ENCODE measurements at places on chromosomes 3 and 15.
A peak's percentile ranks its signal among the peaks of the same experiment; 100 is the strongest.

- DNase-seq, result peak; percentile 35
These were observed 146.8 kb downstream of the TPRA1 start for GRCh38 chr3:127443581-127444375.

DNA sequence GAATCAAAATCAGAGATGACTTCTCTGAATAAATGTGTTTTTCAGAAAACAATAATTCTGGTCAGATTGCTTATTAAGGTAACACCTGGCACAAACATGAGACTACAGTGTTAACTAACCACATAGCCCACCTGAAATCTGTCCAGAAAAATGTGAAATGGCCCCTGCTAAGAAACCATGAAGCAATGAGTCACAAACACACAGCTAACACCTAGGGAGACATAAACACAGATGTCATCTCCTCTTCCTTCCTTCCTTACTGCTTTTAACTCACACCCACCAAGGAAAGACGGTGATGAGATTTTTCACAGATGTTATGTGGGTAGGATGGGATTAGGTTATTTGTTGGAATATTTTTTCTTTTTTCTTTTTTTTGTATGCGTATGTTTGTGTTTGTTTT is 315.0 kb upstream of the STAC start:
- no peak for DNase-seq

DNA sequence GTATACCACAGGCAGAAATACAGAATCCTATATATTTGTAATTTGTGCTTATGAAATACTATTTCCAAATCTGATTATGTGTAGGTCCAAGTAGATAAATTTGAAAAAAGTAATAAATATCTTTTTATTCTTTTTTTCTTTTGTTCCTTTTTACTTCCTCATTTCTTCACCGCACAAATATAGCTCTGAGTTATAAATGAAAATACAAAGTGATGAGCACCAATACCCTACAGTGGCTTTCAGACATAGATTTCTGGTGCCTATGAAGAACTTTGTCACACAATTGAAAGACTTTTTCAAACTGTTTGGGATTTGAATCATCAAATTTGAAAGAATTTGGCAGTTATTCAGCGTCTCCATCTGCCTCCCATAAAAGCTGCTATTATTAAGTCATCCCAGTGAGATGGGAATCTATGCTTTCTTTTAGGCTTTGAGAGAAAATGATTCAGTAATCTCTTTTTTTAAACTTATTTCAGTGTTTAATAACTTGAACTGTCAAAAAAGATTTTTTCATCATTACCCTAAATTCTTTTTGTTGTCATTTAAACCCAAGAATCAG is 363.6 kb upstream of the GOLIM4 start:
- DNase-seq, result no peak

- no peak for DNase-seq
These were observed 96.0 kb upstream of the PPP2R3A start for GRCh38 chr3:135869439-135870105.

DNA sequence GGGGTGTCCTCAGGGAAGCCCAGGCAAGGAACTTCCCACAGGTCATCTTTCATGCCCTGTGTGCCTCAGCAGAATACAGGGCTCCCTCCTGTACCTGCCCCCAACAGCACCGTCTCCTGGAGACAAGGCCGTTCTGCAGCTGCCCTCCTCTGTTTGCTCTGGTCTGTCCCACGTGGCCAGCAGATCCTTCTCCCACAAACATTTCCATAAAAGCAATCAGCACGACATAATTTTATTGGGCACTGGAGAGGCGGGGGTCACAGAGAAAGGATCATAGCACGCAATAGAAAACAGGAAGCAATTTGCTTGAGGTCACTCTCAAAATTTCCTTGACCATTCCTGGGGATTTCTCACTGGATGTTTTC is 29.4 kb downstream of the STARD5 start:
- no peak for DNase-seq

DNA sequence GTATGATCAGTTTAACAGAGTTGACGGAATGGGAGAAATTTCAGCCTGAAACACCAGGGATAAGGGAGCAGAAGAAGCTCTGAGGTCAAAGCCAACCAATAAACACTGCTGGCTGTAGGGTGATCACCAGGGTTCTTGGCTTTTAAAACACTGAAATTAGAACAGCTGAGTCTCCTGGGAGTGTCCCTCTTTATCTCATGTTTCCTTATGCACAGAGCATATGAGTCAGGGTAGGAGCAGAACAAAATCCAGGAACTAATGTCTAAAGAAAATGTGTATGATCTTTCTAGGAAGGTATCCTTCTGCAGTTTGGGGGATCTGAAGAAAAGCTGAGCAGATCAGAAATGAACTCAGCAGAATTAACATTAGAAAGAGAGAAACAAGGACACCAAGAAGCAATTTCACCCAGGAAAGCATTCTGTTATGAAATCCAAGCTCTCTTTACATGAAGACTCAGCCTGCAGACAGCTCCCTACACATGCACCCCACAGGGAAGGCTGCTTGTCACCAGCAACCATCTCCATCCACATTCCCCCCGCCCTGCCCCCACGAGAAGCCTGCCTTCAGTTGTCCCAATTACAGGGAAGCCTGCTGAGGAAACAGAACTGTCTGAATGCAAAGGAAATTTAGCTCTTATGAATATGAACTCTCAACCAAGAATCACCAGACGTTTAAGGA is 469.7 kb downstream of the PDCD6IP start:
- DNase-seq, result no peak

- DNase-seq, result no peak
These were observed 98.4 kb downstream of the TMEM266 start for GRCh38 chr15:76158226-76158625.

GRCh38 chr3:51382076-51382745 is 2.9 kb upstream of the MANF start:
- no peak for DNase-seq

GRCh38 chr3:171806200-171807128 is 3.8 kb downstream of the PLD1 start:
- no peak for DNase-seq

GRCh38 chr3:52091586-52092270 is 35.4 kb upstream of the DUSP7 start:
- peak; percentile 57 for DNase-seq

DNA sequence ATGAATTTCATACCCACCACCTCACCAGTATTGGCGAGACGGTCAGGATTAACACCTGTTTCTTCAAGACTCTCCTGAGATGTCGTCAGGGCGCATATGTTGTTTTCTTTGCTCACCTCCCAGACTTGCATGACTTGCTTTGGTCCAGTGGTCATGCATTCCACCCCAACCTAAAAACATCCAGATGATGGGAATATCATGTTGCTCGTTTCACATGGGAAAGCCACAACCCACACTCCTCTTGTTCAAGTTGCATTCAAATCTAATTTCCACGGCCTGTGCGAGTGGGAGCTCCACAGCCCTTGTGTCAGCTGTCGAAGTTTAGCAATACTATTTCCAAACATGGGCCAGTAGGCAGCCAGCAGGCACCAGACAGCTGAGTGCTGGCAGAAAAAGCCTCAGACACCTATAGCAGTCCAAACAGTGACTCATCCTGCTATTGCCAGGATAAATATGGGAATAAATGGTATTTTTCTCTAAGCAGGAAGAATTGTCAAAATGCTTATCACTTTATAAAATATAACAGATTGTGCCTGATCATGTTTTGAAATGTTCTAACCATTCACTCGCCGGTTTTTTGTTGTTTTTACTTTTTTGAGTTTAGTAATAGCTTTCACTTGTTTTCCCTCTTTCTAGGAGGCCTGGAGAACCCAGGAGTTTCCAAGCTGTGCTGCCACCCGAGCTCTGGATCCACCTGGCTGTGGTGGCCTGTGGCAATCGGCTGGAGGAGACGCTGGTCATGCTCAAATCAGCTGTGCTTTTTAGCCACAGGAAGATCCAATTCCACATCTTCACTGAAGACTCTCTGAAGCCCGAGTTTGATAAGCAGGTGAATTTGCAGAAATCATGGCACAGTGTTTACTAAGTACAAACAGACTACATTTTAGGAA is 20.1 kb downstream of the GXYLT2 start:
- peak; percentile 79 for DNase-seq

All from right forelimb (tissue), 1 donor.